Stimulated activated memory B cell treated with anti-CD40 and anti-IgM and Interleukin-4, amounts not matched to agents 10 μg/mL and 1 μg/mL and 100 μg/mL, for 72 hours (primary cell): ENCODE measurements at places on chromosomes 11 and 22.

- peaks cover 49% of the 10 kb centered on the region for H3K27me3 ChIP-seq
- no peaks in the 10 kb centered on the region for H3K4me1 ChIP-seq
- H3K27ac ChIP-seq: no peak overlapping the region
- H3K4me3 ChIP-seq: no peak overlapping the region
Measured at GRCh38 chr11:381501-382072, 12.3 kb downstream of the B4GALNT4 start.

GRCh38 chr11:2790568-2790921 is 90.8 kb upstream of the KCNQ1OT1 start:
- H3K4me1 ChIP-seq: peaks cover 11% of the 10 kb centered on the region
- H3K36me3 ChIP-seq: peaks cover 38% of the 10 kb centered on the region
- H3K4me3 ChIP-seq: no peak overlapping the region
- no peak for ATAC-seq

DNA sequence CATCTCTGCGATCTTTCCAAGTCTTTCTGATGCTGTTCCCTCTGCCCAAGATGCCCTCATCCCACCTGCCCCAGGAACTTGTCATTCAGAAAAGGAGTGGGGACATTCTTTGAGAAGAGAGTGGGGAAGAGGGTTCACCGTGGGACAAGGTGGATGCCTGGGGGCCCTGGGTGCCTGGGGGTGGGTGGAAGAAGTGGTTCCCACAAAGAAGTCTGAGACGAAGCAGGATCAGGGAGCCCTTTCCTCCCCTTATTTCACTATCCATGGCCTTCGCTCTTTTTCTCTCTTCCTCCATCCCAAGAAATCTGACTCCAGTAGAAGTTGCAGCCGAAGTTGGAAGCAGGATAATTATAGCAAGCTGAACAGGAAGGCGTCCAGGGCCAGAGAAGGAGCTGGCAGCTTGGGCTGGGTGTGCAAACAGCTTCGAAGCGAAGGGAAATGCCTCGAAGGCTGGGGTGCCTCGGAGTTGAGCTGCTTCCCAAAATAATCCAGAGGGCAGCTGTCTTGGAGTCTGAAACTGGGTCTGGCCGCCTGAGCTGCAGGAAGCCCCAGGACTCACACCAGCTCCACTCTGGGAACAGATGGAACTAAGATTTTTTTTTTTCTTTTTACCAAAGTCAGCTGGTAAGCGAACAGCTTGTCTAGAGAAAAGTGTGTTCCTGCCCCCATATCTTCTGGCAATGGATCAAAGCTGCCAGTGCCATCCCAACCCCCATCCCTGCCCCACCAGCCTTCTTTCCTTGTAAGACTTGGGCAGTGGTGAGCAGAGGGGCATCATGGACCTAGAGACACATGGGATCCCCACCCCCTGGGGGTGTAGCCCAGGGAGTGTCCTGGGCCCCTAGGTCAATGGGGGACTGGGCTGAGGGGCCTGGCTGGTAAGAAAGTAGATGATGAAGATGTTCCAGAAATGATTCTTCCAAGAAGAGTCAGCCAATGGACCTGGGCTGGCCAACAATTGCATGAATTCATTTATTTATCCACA is 31.5 kb downstream of the PARVG start:
- no peak for ATAC-seq
- no peaks in the 10 kb centered on the region for H3K27me3 ChIP-seq
- peaks cover 25% of the 10 kb centered on the region for H3K4me1 ChIP-seq
- no peak overlapping the region for H3K27ac ChIP-seq
- peaks cover 27% of the 10 kb centered on the region for H3K36me3 ChIP-seq

GRCh38 chr22:25177226-25177625 is 22.4 kb upstream of the CRYBB3 start:
- peaks cover 4% of the 10 kb centered on the region for H3K27me3 ChIP-seq
- no peaks in the 10 kb centered on the region for H3K36me3 ChIP-seq
- H3K4me3 ChIP-seq: no peak overlapping the region

- no peaks in the 10 kb centered on the region for H3K36me3 ChIP-seq
- no peaks in the 10 kb centered on the region for H3K27me3 ChIP-seq
- no peak overlapping the region for H3K27ac ChIP-seq
- H3K4me1 ChIP-seq: no peaks in the 10 kb centered on the region
Measured at GRCh38 chr11:112834277-112834755, 126.9 kb upstream of the NCAM1 start.

DNA sequence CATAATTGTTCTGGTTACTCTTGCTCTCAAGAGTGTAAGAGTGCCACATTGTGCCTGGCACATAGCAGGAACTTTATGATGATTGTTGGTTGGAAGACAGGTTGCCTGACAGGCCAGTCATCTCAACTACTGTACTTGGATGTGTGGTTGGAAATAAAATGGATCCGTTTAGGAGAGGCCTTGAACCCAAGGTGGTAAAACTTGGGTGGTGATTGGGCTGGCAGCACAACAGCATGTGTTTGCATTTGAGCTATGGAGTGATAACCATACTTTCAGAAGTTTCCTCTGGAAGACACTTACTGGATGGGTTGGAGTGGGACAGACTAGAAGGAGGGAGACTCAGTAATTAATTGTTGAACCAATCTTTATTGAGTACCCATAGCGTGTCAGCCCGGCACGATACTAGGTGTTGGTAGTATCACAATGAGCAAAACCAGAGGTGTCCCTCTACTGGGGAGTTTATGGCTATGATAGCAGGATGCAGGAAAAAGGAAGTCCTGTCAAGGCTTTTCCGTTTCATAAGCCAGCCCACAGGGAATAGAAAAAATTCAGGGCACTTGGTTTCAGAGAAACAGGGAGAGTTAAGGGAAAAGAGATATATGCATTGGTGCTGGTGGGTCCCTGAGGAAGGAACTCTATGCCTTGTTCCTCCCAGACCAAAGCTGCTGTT is 3.1 kb upstream of the TMEM109 start:
- peaks cover 23% of the 10 kb centered on the region for H3K36me3 ChIP-seq
- H3K4me1 ChIP-seq: peaks cover 78% of the 10 kb centered on the region
- peak overlapping the region; percentile 95 for H3K27ac ChIP-seq
- H3K27me3 ChIP-seq: no peaks in the 10 kb centered on the region

GRCh38 chr22:48853627-48854240 is 973.9 kb downstream of the BRD1 start:
- no peak overlapping the region for H3K27ac ChIP-seq
- no peaks in the 10 kb centered on the region for H3K4me1 ChIP-seq
- no peak for ATAC-seq
- H3K27me3 ChIP-seq: peaks cover 10% of the 10 kb centered on the region

DNA sequence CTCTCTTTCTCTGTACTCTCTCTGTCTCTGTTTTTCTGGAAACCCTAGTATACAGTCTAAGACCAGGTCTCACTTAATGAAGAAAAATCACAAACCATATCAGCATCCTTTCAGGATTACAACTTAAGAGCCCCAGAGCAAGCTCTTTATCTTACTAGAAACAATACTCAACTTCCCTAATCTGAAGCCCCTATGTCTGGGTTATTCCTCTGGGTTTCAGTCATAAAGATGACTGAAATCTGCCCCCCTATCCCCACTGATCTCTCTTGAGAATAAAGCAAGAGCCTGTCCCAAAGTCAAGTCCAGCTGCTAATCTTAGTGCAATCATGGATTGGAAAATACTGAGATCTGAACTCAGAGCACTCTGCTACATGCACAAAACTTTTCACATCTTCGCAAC is 53.9 kb upstream of the PICALM start:
- no peaks in the 10 kb centered on the region for H3K36me3 ChIP-seq
- no peak overlapping the region for H3K27ac ChIP-seq
- peaks cover 13% of the 10 kb centered on the region for H3K4me1 ChIP-seq
- H3K4me3 ChIP-seq: no peak overlapping the region
- peak; percentile 34 for ATAC-seq

GRCh38 chr11:66547662-66548009 is 933 bp downstream of the ACTN3 start:
- no peak overlapping the region for H3K27ac ChIP-seq
- no peaks in the 10 kb centered on the region for H3K27me3 ChIP-seq
- no peak for ATAC-seq
- peaks cover 5% of the 10 kb centered on the region for H3K36me3 ChIP-seq
- H3K4me1 ChIP-seq: peaks cover 26% of the 10 kb centered on the region

DNA sequence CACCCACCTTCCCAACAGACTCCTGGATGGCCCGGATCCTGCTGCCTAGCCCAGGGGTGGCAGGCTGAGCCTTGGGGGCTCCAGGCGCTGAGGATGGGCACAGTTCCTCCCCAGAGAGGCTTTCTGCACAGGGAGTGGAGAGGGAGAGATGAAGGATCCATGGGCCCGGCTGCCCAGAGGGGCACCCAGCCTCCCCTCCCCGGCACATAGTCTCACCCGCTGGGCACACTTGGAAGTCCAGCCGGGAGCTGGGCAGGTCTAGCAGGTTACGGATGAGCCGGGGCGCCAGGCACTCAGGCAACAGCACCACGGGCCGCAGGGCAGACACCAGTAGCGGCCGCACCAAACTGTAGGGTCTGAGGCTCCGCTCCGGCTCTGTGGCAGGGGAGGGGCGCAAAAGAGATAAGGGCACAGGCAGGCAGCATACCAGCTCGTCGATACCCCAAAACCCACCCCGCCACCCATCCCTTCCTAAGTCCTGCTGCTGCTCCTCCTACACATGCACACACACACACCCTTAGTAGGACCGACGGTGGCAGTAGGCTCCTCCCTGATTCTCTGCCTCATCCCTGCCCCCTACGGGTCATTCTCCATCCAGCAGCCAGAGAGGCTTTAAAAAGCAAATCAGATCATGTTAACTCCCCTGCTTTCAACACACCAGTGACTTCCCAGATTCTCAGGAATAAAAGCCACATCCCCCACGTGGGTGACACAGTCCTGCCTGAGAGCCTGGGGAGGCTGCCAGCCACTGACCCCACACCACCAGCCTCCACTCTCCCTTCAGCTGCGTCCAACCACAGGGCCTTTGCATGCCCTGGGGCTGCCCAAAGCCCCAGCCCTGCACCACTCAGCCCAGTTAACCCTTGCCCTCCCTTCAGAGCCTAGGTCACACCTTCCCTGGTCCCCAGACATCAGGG is 6.5 kb upstream of the MFNG start:
- H3K36me3 ChIP-seq: no peaks in the 10 kb centered on the region
- peaks cover 33% of the 10 kb centered on the region for H3K4me1 ChIP-seq
- no peak overlapping the region for H3K4me3 ChIP-seq
- H3K27me3 ChIP-seq: peaks cover 31% of the 10 kb centered on the region
- H3K27ac ChIP-seq: no peak overlapping the region
- peak; percentile 48 for ATAC-seq

DNA sequence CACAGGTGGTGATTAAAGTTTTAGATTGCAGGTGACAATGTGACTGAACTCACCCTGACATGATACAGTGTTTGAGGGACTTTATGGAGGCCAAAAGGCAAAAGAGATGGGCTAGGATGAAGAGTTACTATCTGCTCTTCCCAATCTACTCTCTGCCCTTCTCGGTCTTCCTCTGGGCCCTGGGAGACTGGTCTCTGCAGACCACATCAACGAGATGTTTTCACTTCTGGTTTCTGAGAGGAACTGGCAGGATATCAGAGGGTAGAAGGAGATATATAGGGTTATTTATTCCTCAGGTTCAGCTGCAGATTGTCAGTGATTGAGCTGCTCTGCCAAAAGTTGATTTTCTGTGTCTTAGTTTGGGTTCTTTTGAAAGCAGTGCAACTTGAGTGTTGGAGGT is 32.4 kb upstream of the CD44 start:
- no peaks in the 10 kb centered on the region for H3K27me3 ChIP-seq
- peaks cover 62% of the 10 kb centered on the region for H3K4me1 ChIP-seq
- peak overlapping the region; percentile 35 for H3K4me3 ChIP-seq
- H3K27ac ChIP-seq: peak overlapping the region; percentile 69
- H3K36me3 ChIP-seq: no peaks in the 10 kb centered on the region

DNA sequence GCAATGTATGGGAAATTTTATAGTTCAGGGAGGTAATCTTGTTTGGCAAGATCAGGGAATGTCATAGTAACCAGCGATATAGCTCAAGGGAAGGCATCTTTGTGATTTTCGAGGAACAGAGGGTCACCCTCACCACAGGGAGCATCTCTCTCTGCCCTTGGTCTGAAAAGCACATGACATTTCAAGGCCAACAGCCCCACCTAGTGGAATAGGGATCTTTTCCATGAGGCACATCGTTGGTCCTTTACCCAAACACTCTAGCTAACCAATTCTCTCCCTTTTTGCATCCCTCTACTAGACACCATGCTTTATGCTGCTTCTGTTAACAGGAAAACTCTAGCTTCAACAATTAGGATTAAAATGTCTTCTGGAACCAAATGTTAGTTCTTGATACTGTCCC is 179.0 kb downstream of the GRM5 start:
- no peak overlapping the region for H3K27ac ChIP-seq
- no peaks in the 10 kb centered on the region for H3K36me3 ChIP-seq
- ATAC-seq: no peak
- no peak overlapping the region for H3K4me3 ChIP-seq

GRCh38 chr11:62832336-62833234 is at the start of gene TEX54:
Gene TEX54 (minus strand): TSS chr11:62832841.
- no peaks in the 10 kb centered on the region for H3K27me3 ChIP-seq
- H3K4me3 ChIP-seq: peak within 1 kb of the TSS; percentile 87
- ATAC-seq: peak; percentile 6
- H3K4me1 ChIP-seq: peaks cover 50% of the 10 kb centered on the region

- H3K27ac ChIP-seq: no peak overlapping the region
- no peaks in the 10 kb centered on the region for H3K4me1 ChIP-seq
- no peak for ATAC-seq
- H3K27me3 ChIP-seq: no peaks in the 10 kb centered on the region
Measured at GRCh38 chr11:100632941-100633452, 54.1 kb upstream of the ARHGAP42 start.

DNA sequence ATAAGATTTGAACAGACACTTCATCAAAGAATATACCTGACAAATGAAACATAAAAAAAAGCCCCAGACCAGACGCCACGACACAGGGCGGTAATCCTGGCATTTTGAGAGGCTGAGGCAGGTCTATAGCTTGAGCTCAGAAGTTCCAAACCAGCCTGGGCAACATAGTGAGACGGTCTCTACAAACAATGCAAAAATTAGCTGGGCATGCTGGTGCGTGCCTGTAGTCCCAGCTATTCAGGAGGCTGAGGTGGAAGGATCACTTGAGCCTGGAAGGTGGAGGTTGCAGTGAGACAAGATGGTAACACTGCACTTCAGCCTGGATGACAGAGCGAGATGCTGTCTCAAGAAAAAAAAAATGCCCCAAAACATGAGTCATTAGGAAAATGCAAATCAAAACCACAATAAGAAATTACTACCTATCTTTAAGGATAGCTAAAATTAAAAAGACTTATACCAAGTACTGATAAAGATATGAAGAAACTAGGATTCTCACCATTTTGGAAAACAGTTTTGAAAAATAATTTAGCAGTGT is 91.7 kb upstream of the GRAMD1B start:
- no peaks in the 10 kb centered on the region for H3K36me3 ChIP-seq
- H3K27me3 ChIP-seq: no peaks in the 10 kb centered on the region
- no peak for ATAC-seq
- H3K4me3 ChIP-seq: no peak overlapping the region
- H3K27ac ChIP-seq: no peak overlapping the region
- no peaks in the 10 kb centered on the region for H3K4me1 ChIP-seq

- no peaks in the 10 kb centered on the region for H3K4me1 ChIP-seq
- no peak for ATAC-seq
- H3K27ac ChIP-seq: no peak overlapping the region
- H3K36me3 ChIP-seq: no peaks in the 10 kb centered on the region
- no peak overlapping the region for H3K4me3 ChIP-seq
- H3K27me3 ChIP-seq: no peaks in the 10 kb centered on the region
Measured at GRCh38 chr11:85827748-85828639, 17.1 kb upstream of the SYTL2 start.

DNA sequence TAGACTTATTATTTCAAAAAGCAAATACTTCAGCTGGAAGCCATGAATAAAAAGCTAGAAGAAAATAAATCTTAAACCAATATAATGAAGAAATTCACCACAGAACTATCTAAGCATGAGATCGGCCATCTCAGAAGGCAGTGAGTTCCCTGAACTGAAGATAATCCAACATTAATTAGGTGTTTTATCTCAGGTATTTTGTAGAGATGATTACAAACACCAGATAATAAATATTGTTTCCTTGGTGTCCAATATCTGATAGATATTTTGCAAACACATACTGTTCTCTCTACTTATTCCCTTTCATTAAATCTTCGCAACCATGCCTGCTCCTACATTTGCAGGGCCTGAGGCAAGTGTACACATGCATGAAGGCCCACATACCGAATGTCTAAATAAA is 26.0 kb upstream of the FAM181B start:
- no peaks in the 10 kb centered on the region for H3K36me3 ChIP-seq
- ATAC-seq: no peak
- no peak overlapping the region for H3K27ac ChIP-seq
